ENCODE measurements at places on chromosomes 2 and 18. TPM values are rescaled to one million over a fixed set of nuclear protein-coding genes. Genes with fewer than 3 reads are reported as not detected.

- DNase-seq = no peak
These were observed 58.7 kb downstream of the CD226 start for GRCh38 chr18:69889009-69889408.

GRCh38 chr2:187874786-187875185 lies 320.6 kb upstream of the TFPI start:
- no peak for DNase-seq

Gene DPP4
- polyA plus RNA-seq = 139 TPM

Gene GNAL
- 3.3 TPM for polyA plus RNA-seq
